Peyer's patch (tissue), 4 donors: ENCODE measurements at places on chromosomes 12 and 14. TPM values are rescaled to one million over a fixed set of nuclear protein-coding genes. Genes with fewer than 3 reads are reported as not detected.

GRCh38 chr12:50119387-50119786, 7.4 kb downstream of the COX14 start:
- H3K27me3 ChIP-seq = no peaks in the 10 kb centered on the region
- H3K27ac ChIP-seq = no peak overlapping the region
- H3K36me3 ChIP-seq = peaks cover 66% of the 10 kb centered on the region
- H3K4me1 ChIP-seq = no peaks in the 10 kb centered on the region
- no peak for DNase-seq
- H3K4me3 ChIP-seq = no peak overlapping the region

GRCh38 chr12:1527789-1528188, 66.6 kb downstream of the FBXL14 start:
- no peak overlapping the region for H3K4me3 ChIP-seq
- no peaks in the 10 kb centered on the region for H3K4me1 ChIP-seq
- H3K36me3 ChIP-seq = no peaks in the 10 kb centered on the region
- H3K27ac ChIP-seq = no peak overlapping the region
- no peak for DNase-seq

DNA sequence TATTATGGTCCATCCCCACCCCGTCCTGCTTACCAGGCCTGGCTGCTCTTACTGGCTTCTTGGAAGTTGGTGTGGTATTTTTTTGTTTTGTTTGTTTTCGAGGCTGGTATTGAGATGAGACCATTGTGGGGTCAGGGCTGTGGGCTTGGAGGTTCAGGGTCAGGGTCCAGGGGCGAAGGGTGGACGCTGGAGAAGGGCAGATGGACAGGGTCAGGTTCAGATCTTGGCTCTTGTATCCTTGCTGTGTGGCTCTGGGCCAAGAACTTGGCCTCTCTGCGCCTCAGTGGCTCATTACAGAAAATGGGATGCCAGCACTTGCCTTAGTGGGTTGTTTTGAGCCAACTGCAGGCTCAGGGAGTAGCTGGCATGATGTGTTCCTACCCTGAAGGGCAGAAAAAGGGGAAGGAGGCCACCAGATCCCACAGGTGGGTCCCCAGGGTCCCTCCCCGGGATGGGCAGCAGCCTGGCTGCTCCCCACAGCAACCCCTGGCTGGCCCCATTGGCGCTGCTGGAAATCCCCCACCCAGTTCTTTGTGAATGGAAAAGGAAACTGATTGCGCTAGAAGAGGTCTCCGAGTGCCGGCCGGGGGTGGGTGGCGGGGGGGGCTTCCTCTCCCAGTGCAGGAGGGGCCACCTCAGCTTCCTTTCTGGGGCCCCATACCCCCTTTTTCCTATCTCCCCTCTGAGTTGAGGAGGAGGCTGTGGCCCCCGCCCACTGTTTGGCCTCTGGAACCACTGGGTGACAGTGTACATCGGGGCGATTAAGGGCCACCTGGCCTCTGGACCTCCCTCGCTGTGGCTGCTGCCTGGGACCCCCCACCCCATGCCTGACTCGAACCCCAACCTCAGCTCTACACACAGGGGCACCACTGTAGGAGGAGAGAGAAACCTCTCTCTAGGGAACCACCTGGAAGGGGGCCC, 25.0 kb downstream of the SH2B3 start:
- H3K4me1 ChIP-seq = peaks cover 4% of the 10 kb centered on the region
- DNase-seq = peak; percentile 64
- H3K27me3 ChIP-seq = no peaks in the 10 kb centered on the region
- peak overlapping the region; percentile 29 for H3K4me3 ChIP-seq
- H3K36me3 ChIP-seq = no peaks in the 10 kb centered on the region

GRCh38 chr12:10276774-10277173, 30.9 kb upstream of the KLRD1 start:
- H3K27ac ChIP-seq = no peak overlapping the region
- H3K4me1 ChIP-seq = no peaks in the 10 kb centered on the region
- H3K27me3 ChIP-seq = no peaks in the 10 kb centered on the region
- no peak for DNase-seq
- no peaks in the 10 kb centered on the region for H3K36me3 ChIP-seq

GRCh38 chr14:77208291-77208978, 26.8 kb downstream of the TMEM63C start:
- no peaks in the 10 kb centered on the region for H3K36me3 ChIP-seq
- H3K27me3 ChIP-seq = no peaks in the 10 kb centered on the region
- peak; percentile 75 for DNase-seq
- H3K4me1 ChIP-seq = no peaks in the 10 kb centered on the region

DNA sequence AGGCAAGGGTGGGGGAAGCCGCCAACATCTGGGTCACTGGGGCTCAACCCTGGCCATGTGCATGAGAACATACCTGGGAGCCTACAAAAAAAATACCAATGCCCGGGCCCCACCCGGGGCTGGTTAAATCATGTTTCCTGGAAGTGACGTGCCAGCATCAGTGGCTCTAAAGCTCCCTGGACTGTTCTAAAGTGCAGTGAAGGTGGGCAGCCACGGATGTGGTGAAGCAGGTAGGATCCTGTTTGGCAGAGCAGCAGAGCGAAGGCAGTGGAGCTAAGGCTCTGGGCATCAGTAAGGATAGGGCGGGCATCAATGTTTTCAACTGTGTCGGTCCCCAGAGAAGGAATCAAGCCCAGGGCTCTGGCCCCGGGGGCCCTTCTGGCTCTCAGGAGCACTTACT, 525 bp upstream of the GPR68 start:
- peak overlapping the region; percentile 38 for H3K4me3 ChIP-seq
- H3K27me3 ChIP-seq = no peaks in the 10 kb centered on the region
- peaks cover 38% of the 10 kb centered on the region for H3K4me1 ChIP-seq
- no peak for DNase-seq
- H3K36me3 ChIP-seq = no peaks in the 10 kb centered on the region
- H3K27ac ChIP-seq = peak overlapping the region; percentile 83

GRCh38 chr12:125218952-125219351, 153.7 kb downstream of the AACS start:
- H3K27ac ChIP-seq = no peak overlapping the region
- H3K27me3 ChIP-seq = no peaks in the 10 kb centered on the region
- no peak for DNase-seq

DNA sequence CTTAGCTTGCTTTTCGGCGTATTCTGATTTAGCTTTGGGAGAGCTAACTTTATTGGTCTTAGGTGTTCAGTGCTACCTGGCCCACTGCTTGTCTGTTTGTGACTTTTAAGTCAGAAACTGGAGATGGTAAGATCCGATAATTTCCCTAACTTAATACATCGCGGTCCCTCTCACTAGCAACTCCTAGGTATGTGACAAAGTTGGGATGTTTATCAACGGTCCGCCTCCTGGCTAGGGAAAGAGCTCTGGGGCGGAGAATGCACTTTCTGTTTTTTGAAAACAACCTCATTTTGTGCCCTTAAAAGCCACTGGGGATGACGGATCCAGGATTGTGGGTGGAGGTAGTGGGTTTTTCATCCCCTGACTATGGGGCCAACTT, 1.2 kb downstream of the CDKN1B start:
- peaks cover 12% of the 10 kb centered on the region for H3K36me3 ChIP-seq
- no peak for DNase-seq
- peaks cover 14% of the 10 kb centered on the region for H3K4me1 ChIP-seq
- no peaks in the 10 kb centered on the region for H3K27me3 ChIP-seq
- peak overlapping the region; percentile 98 for H3K27ac ChIP-seq
- peak overlapping the region; percentile 89 for H3K4me3 ChIP-seq

DNA sequence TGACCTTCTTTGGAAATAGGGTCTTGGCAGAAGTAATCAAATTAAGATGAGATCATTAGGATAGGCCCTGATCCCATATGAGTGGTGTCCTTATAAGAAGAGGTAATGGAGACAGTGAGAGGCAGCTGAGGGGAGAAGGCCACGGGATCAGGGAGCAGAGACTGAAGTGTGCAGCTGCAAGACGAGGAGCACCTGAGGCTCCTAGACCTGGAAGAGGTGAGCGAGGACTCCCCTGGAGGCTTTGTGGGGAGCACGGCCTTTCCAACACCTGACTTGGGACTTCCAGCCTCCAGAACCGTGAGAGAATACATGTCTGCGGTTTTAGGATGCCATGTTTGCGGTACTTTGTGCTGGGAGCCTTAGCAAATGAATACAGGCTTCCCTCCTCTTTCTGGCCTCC, 37.5 kb downstream of the LRTM2 start:
- DNase-seq = peak; percentile 15
- H3K27ac ChIP-seq = no peak overlapping the region
- no peak overlapping the region for H3K4me3 ChIP-seq

The FICD gene
- 11.6 TPM for total RNA-seq

The ZDHHC22 gene
- total RNA-seq = not detected

GRCh38 chr12:6234906-6235305, 34.7 kb downstream of the CD9 start:
- no peaks in the 10 kb centered on the region for H3K27me3 ChIP-seq
- H3K4me1 ChIP-seq = peaks cover 24% of the 10 kb centered on the region
- no peak overlapping the region for H3K27ac ChIP-seq
- no peak for DNase-seq

DNA sequence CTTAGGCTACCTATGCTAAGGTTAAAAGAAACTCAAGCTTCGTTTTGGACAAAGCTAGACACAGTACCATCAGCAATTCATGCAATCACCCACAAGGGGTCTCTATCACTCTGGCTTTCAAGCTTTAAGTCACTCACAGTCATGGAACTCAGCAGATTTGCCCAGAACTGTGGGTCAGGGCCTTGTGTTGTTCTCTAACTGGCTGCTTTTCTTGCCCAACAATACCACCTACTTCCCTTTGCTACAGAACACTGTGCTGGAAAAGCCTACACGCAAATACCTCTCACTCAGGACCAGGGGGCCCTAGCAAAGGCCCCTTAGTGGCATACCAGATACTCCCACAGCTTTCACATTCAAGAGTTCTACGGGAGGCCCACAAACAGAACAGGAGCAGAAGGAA, 9.1 kb downstream of the NEMP1 start:
- no peak overlapping the region for H3K4me3 ChIP-seq
- peaks cover 4% of the 10 kb centered on the region for H3K4me1 ChIP-seq
- H3K27ac ChIP-seq = peak overlapping the region; percentile 67
- H3K27me3 ChIP-seq = no peaks in the 10 kb centered on the region
- peak; percentile 70 for DNase-seq

DNA sequence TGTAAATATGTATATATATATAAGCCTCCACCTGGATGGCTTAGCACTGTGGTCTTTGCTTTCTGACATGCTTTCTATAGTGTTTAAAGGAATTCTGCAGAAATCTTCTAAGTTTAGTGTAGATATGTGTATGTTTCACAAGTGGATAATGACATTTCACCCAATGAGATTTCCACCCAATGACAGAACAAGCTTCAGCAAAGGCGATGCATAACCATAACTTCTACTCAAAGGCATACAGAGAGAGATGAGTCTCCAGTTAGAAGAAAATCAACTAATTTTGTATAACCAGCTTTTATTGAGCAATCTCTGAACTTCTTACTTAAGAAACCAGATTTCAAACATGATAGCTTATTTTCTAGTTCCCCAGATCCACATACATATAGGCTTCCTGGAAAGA, 134.0 kb downstream of the DYRK2 start:
- no peak for DNase-seq
- no peaks in the 10 kb centered on the region for H3K4me1 ChIP-seq
- H3K4me3 ChIP-seq = no peak overlapping the region
- H3K36me3 ChIP-seq = no peaks in the 10 kb centered on the region
- H3K27ac ChIP-seq = no peak overlapping the region

DNA sequence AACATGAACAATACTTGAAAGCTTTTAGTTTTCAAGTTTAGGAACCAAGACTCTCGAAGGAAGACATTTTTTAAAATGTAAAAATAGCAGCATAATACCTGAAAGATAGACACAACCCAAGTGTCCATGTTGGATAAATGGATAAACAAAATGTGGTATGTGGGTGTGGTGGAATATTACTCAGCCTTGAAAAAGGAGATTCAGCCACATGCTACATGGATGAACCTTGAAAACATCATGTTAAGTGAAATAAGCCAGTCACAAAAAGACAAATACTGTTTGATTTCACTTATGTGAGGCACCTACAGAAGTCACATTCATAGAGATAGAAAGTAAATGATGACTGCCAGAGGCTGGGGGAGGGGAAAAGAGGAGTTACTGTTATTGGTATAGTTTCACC, 228.7 kb downstream of the FBXL14 start:
- no peak overlapping the region for H3K4me3 ChIP-seq
- H3K27ac ChIP-seq = no peak overlapping the region
- DNase-seq = no peak
- H3K36me3 ChIP-seq = no peaks in the 10 kb centered on the region
- no peaks in the 10 kb centered on the region for H3K4me1 ChIP-seq

The POMT2 gene
- total RNA-seq = 27.5 TPM

DNA sequence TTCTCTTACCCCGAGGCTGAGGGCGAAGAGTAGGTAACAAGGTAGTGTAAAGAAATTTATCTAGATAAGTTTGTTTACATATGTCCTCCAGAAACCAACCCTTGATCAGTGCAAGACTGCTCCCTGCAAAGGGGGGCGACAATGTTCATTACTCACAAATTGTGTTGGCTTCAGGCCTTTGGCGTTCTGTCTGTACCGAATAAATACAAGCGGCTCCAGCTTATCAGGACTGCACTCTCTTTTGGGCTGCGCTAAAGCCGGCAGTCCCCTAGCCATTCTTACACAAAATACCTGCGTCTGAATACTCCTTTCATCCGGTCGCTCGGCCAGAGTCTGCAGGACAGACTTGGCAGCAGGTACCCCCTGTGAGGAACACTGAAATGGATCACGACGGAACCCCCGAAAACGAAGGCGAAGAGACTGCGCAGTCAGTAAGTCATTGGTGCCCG, 116.4 kb downstream of the PPHLN1 start:
- DNase-seq = no peak
- H3K27me3 ChIP-seq = no peaks in the 10 kb centered on the region
- H3K4me3 ChIP-seq = no peak overlapping the region
- H3K4me1 ChIP-seq = no peaks in the 10 kb centered on the region
- peaks cover under 1% of the 10 kb centered on the region for H3K36me3 ChIP-seq

- peaks cover 22% of the 10 kb centered on the region for H3K36me3 ChIP-seq
Measured at GRCh38 chr12:95473231-95473883, 595 bp upstream of the METAP2 start.
